ENCODE measurements at places on chromosomes 5 and 9.

DNA sequence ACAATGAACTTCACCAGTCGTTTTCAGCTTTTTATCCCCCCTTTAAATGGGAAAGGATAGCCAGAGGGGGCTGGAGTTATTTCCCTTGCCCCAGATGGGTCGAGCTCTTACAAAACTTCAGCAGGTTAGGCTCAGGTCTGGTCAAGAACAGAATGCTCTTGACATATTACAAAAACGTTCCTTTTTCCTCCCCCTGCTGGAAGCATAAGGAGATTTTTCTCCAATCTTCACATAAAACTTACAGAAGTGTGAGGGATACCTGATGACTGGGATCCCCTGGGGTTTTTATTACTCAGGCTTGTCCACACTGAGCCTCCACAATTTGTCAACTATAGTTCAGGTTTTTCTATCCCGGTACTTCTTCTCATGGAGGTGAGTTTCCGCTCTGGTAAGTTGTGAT lies 60.8 kb downstream of the CSF2 start:
- DNase-seq, result peak; percentile 28

GRCh38 chr9:15253197-15253596 lies 53.8 kb downstream of the TTC39B start:
- DNase-seq, result peak; percentile 73

GRCh38 chr9:33166231-33167083 lies 679 bp downstream of the B4GALT1 start:
- DNase-seq, result no peak

DNA sequence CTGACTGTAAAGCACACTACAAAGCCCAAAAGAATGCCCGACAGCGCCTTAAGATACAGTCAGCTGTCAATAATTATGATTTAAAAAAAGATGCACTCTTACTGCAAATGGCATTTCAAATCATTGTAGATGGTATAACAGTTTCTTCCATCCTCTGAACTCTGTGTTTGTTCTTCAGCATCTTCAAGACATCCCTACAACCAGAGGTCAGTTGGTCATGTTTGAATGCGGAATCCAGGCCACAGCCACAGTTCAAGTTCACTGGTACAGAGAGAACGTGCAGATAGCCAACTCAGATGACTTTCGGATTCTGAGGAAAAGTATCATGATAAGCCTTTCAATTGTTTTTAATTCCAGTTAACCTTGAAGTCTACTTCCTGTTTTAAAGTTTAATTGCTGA lies 8.7 kb upstream of the MYOT start:
- no peak for DNase-seq

DNA sequence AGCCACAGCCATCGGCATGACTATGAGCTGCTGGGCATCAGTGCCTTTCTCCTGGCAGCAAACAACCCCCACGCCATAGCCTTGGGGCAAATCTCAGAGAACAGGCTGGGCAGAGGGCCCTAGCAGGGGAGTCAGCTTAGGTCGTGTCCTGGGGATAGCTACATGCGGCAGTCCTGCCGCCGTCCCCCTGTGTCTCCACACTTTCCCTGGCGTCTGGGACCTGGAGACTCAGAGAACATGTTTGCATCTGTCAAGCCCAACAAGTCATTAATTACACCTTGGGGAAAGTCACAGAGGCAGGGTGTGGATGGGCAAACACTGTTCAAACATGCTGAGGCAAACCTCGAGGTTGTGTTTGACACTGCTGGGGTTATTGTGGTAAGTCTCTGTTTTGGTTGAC lies 123.6 kb downstream of the C5orf15 start:
- DNase-seq, result no peak

DNA sequence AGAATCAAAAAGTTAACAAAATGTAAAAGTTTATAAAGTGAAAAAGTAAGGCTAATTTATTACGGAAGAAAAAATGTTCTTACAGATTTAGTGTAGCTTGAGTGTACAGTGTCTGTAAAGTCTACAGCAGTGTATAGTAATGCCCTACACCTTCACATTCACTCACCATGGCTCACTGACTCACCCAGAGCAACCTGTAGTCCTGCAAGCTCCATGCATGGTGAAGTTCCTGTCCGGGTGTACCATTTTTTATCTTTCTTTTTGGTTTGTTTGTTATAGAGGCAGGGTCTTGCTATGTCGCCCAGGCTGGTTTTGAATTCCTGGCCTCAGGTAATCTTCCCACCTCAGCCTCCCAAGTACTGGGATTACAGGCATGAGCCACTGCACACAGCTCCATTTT lies 93.6 kb downstream of the MED27 start:
- DNase-seq, result no peak

DNA sequence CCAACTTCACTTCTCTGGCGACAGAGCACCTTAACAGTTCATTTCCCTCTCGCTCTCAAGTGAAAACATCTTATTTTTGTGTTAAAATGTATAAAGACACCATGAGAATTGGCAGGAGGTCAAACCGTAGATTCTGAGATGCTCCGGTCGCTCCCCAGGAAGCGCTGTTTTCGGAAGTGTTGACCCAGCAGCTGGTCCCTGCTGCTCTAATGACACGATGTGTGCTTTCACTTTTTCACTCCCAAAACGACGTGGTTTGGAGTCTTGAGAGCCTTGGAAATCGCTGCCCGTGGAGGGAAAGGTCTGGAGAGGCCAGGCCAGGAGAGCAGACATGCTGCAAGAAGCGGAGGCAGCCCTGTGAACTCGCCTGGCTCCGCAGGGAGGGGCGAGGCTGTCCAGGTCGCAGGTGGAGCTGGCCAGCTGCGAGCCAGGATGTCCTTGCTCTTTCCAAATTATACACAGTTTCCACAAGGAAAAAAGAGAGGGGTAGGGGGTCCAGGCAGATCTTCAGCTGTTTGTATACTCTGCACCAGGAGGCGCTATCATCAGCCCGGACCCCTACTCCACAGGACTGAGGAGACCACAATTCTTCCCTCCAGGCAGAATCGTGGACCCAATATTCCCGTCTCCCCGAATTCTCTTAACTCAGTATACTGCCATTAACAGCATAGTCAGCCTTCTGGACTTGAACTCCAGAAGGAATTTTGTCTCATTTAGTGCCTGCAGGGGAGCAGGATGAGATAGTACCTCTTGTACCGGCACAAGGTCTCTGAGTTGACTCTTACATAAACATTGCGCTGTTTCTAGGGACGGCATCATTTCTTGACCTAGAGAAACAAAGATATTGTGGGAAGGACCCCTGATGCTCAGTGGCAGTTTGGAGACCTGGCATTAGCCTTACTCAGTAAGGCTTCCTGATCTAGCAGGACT lies 248.6 kb upstream of the ANKRD55 start:
- DNase-seq, result peak; percentile 26

DNA sequence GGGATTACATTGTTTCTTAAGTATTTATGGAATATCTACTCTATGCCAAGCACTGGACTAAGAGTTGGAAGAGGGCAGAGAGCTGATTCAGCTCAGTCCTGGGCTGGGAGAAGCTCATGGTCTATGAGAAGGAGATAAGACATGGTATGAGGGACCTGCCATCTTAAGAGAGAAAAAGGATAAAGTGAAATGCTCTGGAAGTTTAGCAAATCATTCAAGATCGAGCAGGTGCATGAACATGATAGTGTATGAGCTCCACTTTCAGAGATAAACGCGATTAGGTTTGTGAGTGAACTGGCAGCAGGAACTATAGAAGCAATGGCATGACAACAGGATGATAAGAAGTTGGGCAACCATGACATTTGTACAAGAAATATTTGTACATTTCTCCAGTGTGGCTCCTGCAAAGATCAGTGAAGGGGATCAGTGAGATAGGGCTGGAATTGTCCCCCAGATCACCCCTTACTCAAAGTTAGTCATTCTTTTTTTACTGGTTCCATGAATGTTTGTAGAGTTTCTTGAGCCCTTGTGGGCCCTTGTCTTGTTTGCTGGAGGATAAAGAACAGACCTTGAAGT lies 26.6 kb upstream of the CCDC180 start:
- no peak for DNase-seq

DNA sequence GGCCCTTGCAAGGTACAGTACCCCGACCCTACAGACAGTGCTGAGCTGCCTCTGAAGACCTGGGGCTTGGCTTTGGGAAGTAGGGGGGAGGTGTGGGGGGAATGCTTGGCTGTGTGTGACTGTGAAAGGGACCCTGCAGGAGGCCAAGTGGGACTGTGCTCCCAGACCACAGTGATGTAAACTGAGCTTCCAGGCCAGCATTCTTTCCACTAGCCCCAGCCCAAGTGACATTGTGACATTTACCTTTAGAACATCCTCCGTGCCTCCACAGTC lies 31.2 kb downstream of the HMCN2 start:
- no peak for DNase-seq
